ENCODE measurements at places on chromosomes 16 and 17.

DNA sequence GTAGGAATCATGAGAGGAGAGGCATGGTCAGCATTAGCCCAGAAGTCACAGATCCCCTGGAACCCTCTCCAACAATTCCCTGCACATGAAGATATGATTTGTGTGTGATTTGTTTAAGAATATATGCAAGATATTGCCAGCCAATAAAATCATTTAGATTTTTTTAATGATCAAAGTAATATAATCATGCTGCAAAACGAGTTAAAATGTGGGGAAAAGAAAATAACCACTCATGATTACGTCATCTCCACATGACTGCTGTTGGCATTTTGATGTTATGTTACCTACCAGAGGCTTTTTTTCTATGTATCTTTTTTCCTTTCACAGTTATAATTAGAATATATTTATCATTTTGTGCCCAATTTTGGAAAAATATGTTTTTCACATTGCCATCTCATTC lies 22.4 kb downstream of the SLC35G3 start:
- no peak for DNase-seq

- no peak for DNase-seq
These were observed 20.0 kb downstream of the C1QTNF1 start for GRCh38 chr17:79043931-79044320.

DNA sequence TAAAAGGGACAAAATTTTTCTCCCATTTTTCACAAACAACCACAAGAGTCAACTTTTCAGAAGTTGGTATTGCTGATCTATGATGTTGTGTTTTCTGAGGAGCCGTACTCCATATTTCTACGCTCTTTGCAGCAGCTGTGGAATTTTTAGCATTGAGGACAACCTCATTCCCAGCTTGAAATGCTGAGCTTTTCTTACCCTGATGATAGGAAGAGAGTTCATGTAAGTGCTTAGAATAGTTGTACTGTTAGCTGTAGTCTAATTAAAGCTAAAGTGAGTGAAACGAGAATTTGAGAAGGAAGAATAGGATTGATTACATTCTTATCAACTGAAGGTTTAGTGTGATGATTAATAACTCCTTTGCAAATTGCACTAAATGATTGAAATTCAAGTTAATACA lies 72.3 kb downstream of the NF1 start:
- no peak for DNase-seq

DNA sequence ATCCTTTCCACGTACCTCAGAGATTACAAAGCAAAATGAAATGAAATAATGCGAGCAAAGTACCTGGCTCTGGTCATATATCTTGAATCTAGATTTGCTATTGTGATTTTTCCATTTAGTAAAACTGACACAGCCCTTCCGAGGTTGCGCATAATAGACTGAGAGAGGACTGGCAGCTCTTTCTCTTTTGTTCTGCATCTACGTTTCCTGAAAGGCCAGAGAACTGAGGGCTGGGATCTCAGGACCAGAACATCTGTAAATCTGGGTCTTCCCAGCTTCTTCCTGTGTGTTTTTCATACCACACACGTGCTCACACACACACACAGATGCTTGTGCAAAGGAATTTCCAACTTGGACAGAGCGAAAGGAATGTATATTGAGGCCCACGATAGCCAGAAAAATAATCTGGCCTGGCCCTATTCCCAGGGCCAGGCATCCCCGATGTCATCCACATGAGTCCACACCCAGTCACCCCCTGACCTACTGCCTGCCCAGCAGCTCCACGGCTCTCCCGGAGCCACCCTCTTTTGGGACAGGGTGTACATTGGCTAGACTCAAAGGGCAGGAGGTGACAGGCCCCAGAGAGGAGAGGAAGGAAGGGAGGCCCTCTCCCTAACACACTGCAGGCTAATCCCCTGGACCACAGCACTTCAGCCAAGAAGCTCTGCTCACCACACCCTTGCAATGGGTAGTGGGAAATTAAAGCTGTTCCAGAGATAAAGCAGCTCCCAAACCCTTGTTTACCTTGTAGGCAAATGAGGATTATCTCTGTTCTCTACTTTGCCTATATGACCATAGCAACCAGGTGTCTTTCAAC lies 41.8 kb downstream of the NOL11 start:
- no peak for DNase-seq

GRCh38 chr16:13554643-13555042 lies 365.3 kb upstream of the ERCC4 start:
- DNase-seq: no peak

GRCh38 chr16:2777903-2778629 lies 986 bp upstream of the ELOB start:
- DNase-seq: peak; percentile 35

DNA sequence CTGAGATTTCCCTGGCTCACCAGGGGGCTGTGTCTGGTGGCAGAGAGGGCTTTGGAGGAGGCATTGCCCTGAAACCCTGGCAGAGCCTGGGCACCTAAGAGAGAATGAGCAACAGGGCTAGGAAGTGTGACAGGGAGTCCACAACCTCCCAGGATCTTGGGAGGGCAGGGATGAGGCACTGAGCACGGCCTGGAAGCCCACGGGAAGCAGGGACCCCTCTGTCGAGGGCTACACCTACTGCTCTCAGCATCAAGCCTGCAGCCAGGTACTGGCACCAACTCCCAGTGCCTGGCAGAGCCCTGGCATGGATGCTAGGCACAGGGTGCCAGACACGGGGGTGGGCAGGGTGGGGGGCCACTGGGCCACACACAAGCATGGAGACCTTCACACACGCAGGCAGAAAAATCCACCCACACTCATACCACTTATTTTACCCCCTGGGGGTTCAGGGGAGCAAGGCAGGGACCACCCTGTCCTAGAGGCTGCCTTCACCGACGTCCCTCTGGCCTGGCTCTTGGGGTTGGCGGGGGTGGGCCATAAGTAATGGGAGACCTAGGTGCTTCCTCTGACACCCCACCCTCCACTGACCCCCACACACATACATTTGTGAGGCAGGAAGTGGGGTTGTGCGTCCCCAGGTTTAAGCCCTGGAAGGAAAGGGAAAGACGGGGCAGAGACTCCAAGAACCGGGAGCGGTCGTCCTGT lies 970 bp upstream of the HSD11B2 start:
- no peak for DNase-seq

DNA sequence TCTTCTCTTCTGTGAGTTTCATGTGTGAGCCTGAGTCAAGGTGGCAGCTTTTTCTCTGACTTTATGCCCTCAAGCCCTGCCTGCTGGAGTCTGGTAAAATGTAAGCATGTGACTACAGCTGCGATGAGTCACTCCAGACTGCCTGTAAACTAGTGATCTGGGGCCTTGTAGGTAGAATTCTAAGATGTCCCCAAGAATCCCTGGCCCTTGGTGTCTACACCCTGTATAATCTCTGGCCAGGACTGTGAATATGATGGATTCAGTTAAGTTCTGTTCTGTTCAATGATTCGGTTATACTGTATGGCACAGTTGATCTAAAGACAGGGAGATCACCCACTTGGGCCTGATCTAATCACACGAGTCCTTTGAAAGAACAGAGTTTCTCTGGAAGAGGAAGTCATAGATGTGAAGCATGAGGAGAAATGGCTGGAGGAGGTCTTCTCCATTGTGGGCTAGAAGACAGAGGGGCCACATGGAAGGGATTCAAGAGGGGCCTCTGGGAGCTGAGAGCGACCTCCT lies 29.8 kb downstream of the PRSS54 start:
- no peak for DNase-seq

GRCh38 chr17:29084541-29085146 lies 41.7 kb downstream of the PIPOX start:
- DNase-seq: no peak

GRCh38 chr16:69466547-69466946 lies 42.1 kb downstream of the CYB5B start:
- DNase-seq: no peak

- no peak for DNase-seq
These were observed 1.7 kb upstream of the PRKCB start for GRCh38 chr16:23833960-23834685.

GRCh38 chr17:79997011-79997660 lies 38.5 kb downstream of the TBC1D16 start:
- DNase-seq: peak; percentile 64

DNA sequence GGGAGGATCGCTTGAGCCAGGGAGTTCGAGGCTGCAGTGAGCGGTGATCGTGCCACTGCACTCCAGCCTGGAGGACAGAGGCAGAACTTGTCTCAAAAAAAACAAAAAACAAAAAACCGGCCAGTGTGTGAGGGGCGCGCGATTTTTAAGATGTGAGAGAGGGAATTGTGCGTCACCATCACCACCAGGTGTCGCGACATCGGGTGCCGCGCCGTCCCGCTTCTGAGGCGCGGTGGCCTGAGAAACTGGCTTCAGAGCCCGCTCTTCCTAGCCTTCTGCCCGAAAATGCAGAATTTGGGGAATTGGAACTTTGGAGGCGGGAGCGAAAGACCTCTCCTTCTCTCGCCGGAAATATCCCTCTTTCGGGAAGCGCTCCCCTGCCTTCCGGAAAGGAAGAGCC lies 524.8 kb downstream of the KCNJ18 start:
- DNase-seq: no peak

- DNase-seq: no peak
These were observed 16.5 kb upstream of the RASL10B start for GRCh38 chr17:35714988-35715387.

- peak; percentile 44 for DNase-seq
These were observed 460 bp downstream of the ELOB start for GRCh38 chr16:2776500-2777139.

GRCh38 chr17:3039736-3040135 lies 23.7 kb downstream of the OR1D5 start:
- DNase-seq: no peak

DNA sequence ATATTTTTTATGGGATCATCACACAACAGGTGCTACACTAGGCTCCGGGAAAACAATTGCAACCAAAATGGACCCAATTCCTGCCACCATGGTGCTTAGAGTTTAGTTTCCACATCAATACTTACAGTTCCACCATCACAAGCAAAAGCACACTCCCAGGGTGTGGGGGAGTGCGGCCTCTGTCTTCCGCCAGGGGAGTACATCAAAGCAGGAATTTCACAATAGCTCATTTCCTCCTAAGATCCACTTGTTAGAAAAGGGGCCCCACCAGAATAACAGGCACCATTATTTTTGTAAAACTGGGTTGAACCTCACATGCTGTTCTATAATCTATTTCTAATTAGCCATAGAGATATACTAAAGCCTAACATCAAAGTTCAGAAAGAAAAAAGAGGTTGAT lies 44.3 kb upstream of the PSMD7 start:
- DNase-seq: no peak

GRCh38 chr17:2244545-2245525 lies 58.8 kb downstream of the SMG6 start:
- peak; percentile 78 for DNase-seq

- no peak for DNase-seq
These were observed 188.2 kb downstream of the SPECC1 start for GRCh38 chr17:20197272-20197926.

DNA sequence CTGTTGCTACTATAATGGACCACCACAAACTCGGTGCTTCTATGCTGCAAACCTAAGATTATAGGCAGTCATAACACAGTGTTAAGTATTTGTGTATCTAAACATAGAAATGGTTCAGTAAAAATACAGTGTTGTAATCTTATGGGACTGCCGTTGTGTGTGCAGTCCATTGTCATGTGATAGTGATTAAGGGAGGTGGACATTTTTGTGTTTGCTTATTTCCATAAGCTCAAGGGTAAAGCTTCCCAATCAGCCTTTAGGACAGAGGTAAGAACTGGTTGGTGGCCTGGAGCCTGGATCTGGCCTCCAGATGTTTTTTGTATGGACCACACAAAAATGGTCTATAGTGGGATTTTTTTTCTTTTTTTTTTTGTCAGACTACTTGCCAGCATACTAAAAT lies 29.9 kb downstream of the WWOX start:
- DNase-seq: no peak

- DNase-seq: no peak
These were observed 27.3 kb downstream of the SLFN11 start for GRCh38 chr17:35345926-35346771.

DNA sequence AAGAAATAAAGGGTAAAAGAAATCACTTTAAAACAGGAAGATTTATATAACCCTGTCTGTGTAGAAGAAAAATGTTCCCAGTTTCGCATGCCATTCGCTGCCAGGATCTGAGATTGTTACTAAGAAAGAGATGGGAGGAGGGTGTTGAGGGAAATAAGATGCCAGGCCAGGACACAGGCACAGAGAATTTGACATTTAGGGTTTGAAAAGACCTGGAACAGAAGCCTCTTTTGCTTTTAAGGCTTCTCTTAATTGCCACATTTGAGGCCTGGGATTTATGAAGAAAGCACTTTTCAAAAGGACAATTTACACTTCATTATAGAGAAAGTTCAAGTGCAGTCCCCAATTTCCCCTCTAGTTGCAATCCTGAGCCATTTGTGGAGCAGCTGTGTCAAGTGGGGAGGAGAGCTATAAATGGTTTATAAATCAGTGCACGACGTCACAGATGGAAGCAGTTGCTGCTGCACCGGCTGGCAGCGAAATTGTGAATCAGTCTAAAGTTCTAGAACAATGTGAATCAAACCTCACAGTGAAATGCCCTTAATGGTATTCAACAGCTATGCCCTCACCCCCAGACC lies 26.5 kb upstream of the C16orf87 start:
- DNase-seq: no peak

DNA sequence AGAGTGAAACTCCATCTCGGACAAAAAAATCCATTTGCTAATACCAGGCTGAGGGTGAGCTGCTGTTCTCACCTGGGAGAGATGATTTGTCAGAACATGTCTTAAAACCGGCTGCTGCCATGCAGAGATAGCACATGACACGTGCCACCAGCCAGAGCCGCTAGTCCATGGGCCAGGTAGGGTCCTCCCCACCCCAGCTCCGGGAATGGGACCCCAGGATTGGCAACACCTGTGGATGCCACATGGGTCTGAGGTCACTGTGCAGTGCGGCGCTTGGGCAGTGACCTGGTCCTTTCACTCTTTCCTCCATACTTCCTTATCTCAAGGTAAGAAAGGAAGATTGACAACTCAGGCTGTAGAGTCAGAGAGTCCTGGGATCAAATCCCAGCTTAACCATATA lies 393.3 kb upstream of the TNRC6C start:
- no peak for DNase-seq

DNA sequence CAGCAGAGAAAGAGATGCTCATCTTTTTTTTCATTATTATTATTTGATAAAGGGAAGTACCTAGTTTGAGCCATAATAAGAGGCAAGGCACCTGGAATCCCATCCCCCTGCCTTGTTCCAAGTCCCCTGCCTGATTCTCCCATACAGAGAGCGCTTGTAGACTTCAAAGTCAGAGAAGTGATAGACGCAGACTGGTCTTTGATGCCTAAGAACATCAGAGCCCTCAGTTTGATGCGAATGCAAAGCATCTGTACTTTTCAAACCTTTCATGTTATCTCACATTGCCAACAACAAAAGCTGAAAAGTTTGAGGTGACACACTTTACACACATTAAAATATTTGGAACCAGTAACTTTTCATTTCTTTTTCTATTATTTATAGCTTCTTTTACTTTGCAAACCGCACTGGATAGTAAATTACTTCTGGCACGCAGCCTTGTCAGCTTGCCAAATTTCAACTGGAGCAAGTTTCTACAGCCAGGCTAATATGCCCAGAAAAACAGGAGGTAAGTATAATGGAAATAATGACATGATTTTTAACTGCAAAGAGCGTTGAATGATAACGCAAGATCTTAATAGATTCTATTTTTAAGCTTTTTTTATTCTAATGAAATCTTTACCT lies 5.9 kb upstream of the UTP6 start:
- DNase-seq: no peak

GRCh38 chr16:84032458-84033178 lies 10.0 kb downstream of the SLC38A8 start:
- DNase-seq: no peak

- no peak for DNase-seq
These were observed 223.7 kb upstream of the AXIN2 start for GRCh38 chr17:65785109-65785508.

- no peak for DNase-seq
These were observed 173.8 kb downstream of the RPTOR start for GRCh38 chr17:80718428-80718827.

Measured in stimulated activated naive CD4-positive, alpha-beta T cell treated with Interleukin-2 at 50 U/mL for 16 hours (primary cell).